IMR-90 (cell line): ENCODE measurements at places on chromosomes 5 and 9. TPM values are rescaled to one million over a fixed set of nuclear protein-coding genes. Genes with fewer than 3 reads are reported as not detected.

- no peak overlapping the region for H3K4me3 ChIP-seq
- peaks cover 2% of the 10 kb centered on the region; the same call in 1 of the 2 replicates for H3K4me1 ChIP-seq
- H3K36me3 ChIP-seq = no peaks in the 10 kb centered on the region
- 0 out of 2 replicates have a peak, but pooled peaks cover 3% of the 10 kb centered on the region for H3K27me3 ChIP-seq
These were observed 94.2 kb downstream of the FOXD1 start for GRCh38 chr5:73354406-73354805.

- peaks cover 5% of the 10 kb centered on the region for H3K36me3 ChIP-seq
- H3K27ac ChIP-seq = no peak overlapping the region
- DNase-seq = peak; percentile 23
- no peak overlapping the region for H3K4me3 ChIP-seq
- no peaks in the 10 kb centered on the region for H3K4me1 ChIP-seq
These were observed 68.3 kb downstream of the HMGCR start for GRCh38 chr5:75405296-75405695.

DNA sequence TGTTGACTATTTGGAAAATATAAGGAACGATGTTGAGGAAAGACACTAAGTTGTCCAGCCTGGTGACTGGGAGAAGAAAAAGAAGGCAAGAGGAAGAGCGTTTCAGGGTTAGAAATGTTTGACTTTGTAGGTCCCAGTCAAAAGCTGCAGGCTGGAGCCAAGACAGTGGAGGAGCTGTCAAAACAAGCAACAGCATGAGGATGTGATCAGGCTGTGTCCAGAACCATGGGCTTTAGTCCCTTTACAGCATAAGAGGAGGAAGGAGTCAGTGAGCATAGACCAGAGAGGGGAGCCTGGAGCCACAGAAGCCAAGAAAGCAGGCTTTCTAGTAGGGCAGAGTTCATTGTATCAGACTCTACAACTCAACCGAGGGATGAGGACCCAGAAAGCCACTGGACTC lies 658.5 kb downstream of the BNC2 start:
- no peaks in the 10 kb centered on the region for H3K27me3 ChIP-seq
- H3K4me3 ChIP-seq = no peak overlapping the region
- DNase-seq = no peak
- H3K27ac ChIP-seq = no peak overlapping the region

DNA sequence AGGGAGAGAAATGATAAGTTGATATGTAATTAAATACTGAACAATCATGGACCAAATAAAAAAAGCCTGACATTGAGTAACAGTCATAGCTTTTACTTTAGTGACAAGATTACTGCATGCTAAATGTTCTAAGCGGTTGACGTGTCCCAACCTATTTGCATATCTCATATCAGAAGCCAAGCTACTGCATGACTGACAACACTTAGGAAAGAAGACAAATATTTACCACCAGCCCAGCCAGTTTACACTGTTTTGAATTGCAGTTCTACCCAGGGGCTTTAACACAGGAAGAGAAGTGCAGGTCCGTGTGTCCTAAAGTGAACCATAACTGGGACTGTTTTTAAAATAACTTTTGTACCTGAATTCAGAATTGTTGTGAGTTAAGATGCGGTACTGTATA lies 219.9 kb downstream of the PRDM9 start:
- H3K27ac ChIP-seq = no peak overlapping the region
- no peaks in the 10 kb centered on the region for H3K27me3 ChIP-seq
- H3K36me3 ChIP-seq = no peaks in the 10 kb centered on the region

The TRPM3 gene
- not detected in 2 replicates for total RNA-seq

The STRBP gene
- 2.5 and 3.9 TPM in 2 replicates for total RNA-seq
